ENCODE measurements at places on chromosomes 7 and 10.

DNA sequence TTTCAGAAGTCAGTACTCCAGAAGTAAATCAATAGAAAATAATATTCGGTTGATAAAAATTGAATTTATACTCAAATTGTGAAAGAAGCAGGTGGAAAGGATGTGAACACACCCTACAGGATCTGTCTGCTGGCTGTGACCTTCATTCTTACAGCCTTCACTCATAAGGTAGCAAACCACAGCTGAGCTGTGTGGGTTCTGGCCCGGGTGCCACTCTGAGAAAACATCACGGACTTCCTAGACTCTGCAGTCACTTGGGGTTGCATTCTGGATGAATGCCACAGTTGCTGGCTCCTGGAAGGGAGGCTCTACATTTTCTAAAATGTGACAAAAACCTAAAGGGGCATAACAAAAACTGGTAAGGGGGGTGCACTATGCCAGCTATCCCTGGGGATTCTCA lies 36.0 kb upstream of the ABLIM1 start:
- peak; percentile 35 for DNase-seq

- DNase-seq: peak; percentile 96
Observed at GRCh38 chr7:90474284-90475210, 5.1 kb downstream of the PTTG1IP2 start.

GRCh38 chr7:56092789-56093531 lies at the start of gene PHKG1:
PHKG1 (minus strand) TSS chr7:56092952; CDS start chr7:56088941, 4,011 bp downstream.
- peak; percentile 72 for DNase-seq

DNA sequence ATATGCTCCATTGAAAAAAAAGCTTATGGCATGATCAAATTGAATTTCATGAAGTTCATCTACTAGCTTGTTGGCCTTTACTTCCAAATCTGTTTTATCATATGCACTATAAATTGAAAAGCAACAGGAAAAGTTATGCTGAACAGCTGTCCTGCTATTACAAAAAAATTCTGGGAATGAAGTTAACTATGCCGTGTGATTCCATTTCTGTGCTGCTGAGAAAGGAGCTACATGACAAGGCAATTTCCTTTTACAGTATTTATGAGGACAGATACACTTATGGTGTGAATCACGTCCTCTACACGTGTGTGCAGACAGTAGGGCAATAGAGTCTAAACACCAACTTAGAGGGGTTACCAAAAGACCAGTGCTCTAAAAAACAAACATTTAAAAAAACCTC lies 426.5 kb upstream of the AKR1E2 start:
- DNase-seq: peak; percentile 4

Data from astrocyte (in vitro differentiated cells and primary cell).